Right ventricle myocardium superior (tissue), 1 donor: ENCODE measurements at places on chromosomes 6 and 20.

DNA sequence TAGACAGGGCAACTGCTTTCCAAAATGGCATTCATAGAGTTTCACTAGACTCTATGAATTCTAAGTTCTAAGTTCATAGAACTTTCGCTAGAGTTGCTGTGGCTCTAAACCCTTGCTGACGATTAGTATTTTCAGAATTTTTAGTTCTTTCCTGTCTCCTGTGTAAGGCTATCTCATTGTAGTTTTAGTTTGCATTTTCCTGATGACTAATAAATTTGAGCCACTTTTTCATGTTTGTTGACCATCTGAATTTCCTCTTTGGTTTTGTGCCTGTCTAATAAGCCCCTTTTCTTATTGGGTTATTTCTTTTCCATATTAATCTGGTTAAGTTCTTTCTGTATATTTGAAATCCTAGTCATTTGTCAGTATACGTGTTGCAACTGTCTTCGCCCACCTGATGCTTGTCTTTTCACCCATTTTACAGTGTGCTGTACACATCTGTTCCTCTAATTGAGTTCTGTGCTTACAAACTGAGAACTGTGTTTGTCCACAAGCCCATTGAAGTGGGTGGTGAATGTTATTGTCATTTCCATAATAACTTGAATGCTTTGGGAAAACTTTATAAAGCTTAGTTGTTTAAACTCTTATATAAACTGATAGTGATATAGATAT lies 177.7 kb upstream of the CDYL start:
- no peak for DNase-seq

GRCh38 chr6:129497481-129498441 lies 212.2 kb downstream of the ARHGAP18 start:
- no peak for DNase-seq

GRCh38 chr6:46921731-46922130 lies at the start of gene ADGRF5:
ADGRF5 (minus strand) TSS chr6:46921938; CDS start chr6:46906762, 15,176 bp downstream.
- DNase-seq: no peak

DNA sequence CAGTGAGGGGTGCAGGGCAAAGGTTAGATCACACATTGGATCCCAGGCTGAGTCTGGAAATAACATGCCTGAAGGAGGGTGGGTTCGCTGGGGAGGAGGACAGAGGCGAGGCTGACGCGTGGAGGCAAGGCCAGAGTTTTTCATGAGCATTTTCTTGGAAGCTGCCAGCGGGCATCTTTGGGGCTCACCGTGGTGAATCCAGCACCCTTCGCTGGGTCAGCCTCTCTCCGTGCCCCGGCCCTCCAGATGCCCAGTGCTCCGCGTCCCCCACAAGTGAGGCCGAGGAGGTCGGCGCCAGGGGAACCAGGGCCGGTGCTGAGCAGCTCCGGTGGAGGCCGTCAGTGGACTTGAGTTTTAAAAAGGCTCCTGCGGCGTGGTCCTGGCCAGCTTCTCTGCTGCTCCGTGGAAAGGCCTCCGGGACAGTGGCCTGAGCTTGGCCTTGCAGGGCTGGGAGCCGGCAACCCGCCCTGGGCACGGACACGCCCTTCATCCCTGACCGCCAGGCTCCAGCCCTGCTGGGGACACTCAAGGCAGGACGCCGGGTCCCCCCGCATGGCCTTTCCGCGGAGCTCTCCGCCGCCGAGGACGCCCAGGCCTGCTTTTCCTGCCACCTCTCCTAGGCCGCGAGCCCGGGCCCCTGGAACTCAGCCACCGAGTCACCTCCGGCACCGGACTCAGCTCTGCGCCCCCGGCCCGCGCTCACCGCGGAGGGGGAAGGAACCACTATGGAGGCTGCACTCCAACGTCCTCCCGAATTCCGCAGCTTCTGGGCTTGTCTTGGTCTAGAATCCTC lies 114.3 kb downstream of the THBS2 start:
- DNase-seq: no peak

- DNase-seq: peak; percentile 70
Measured at GRCh38 chr20:62666736-62667529, 24.6 kb downstream of the SLCO4A1 start.

- DNase-seq: no peak
Measured at GRCh38 chr6:28251661-28252008, 434 bp downstream of the ZKSCAN4 start.

DNA sequence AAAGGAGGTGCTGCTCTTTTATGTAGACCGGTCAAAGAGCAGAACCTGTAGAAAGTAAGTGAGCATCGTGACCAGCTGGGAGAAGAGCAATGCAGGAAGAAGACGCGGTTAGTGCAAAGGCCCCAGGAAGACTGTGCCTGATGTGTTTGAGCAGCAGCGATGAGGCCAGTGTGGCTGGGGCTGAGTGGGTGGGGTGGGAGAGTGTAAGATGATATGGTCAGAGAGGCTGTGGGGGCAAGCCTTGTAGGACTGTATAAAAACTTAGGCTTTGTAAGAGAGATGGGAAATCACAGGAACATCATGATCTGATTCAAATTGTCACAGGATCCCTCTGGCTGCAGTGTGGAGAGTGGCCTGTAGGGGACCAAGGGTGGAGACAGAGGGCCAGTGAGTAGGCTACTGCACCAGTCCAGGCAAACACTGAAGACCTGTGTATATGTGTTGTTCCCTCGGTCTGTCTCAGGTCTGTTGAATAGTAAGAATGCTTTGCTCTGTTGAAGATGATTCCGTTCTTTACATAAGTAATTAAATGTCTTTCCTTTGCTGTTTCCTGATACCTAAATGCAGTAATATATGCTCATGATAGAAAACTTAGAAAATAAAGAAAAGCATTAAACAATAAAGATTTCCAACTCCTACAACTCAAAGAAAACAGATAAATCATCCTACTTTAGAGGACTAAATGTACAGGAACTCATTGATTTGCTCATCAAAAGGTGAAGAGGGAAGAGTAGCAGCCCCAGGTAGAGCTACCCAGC lies 23.6 kb upstream of the WFDC2 start:
- DNase-seq: no peak

GRCh38 chr6:135084001-135084915 lies 29.6 kb upstream of the HBS1L start:
- DNase-seq: no peak

DNA sequence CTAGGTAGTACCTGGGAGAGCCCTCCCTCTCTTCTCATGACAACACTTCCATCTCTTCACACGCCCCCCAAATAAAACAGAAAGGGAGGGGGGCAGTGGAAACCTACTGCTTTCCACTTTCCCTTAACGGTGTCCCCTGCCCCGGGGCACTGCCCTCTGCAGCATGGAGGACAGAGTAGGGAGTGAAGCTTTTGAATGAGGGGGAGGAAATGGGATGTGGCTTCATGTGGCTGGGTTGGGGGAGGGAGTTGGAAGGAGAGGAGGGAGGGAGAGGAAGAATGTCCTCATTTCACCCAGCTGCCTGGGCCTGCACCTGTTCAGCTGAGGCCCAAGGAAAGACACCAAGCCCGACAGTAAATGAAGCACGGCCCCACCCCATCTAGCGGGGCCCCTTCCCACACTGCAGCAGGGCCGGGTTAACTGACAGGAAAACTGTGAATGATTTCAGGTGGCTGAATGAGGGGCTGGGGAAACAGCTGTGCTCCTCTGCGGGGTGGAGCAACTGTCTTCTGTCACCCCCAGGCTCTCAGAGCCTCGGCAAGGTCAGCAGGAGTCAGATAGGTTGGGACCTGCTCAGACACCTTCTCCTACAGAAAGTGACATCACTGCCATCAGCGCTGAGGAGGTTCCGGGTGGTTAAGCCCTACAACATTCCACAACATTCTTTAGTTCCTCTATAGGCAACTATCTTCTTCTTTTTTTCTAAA lies 40.0 kb upstream of the TAF8 start:
- no peak for DNase-seq

DNA sequence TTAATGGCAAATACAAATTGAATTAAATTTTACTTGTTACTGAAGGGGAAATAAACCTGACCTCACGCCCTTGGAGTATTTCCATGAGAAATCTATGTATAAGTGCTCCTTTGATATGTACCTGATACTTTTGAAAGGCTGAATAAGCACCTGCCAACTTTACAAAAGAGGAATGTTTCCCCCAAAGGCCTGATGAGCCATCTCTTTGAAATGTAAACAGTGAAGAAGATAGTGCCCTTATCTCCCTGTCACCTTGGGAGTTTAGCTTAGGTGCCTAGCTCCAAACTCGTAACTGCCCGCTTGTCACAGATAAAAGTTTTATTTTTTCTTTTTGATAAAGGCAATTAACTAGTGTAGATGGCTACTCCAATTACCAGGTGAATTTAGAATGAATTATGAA lies 1.1 kb upstream of the ZNF343 start:
- no peak for DNase-seq

- no peak for DNase-seq
Measured at GRCh38 chr6:113437566-113437965, 419.6 kb upstream of the MARCKS start.

DNA sequence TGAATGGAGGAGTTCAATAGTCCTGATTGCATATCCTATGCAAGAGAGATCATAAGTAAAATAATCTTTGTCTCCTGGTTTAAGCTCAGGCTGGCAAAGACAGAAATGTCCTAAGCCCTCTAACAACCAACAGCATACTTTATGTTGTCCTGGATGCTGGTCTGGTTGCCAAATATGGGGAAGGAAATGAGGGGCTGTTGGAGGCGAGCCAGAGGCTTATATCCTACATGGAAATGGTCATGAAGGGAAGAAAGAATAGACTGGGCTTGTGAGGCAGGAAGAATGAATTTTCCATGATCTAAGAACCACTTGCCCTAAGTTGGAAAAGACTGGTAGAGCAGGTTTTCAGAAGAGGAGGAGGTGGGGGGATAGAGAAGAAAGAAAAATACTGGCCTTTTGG lies 237.1 kb downstream of the SMOC2 start:
- no peak for DNase-seq

DNA sequence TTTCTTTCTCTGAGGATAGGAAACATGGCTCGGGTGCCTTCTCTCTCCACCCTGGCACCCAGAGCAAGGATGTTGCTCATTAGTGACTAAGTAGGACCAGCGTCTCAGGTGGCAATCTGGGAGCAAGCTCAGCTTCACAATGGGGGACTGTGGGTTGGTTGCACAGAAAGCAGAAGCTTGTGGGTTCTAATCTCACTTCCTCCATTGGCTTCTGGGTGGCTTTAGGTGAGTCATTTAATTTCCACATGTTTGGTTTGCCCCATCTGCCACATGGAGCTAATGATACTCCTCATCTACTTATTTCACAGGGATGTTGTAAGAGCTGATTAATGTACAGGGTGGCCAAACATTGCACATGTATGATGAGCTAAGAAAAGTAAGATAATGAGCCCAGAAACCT lies 54.8 kb upstream of the AKIRIN2 start:
- DNase-seq: no peak

DNA sequence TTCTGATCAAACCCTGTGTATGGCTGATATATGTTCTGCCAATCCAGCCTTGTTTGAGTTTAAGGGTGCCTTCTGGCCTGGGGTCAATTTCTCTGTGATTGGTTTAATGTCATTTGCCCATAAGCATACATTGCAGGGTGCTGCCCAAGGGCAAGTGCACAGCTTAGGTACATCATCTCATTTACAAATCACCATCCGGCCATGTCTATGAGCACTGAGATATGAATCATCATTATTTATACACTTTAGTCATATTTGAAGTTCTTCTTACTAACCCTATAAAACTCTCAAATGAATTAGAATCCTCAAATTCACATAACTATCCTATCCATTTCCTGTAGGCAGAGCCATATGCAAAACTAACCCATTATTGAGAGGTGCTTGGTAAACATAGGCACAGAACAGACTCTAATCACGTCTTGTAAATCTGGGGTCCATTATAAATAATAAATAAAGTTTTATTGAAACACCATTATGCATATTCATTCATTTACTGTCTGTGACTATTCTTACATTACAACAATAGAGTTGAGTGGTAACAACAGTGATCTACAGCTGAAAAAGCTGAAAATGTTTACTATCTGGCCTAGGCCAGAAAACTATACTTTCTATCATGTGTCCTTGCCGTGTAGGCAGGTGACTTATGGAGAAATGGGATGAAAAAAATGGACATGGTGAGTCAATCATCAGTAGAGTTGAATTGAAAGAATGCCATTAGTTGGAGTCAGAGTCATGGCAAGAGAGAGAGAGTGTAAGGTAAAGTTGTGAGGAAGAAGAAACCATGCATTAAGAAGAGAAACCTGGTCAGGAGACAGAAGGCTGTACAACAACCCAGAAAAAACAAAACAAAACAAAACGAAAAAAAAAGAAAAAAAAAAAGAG lies 25.0 kb downstream of the KCNQ5 start:
- DNase-seq: no peak

DNA sequence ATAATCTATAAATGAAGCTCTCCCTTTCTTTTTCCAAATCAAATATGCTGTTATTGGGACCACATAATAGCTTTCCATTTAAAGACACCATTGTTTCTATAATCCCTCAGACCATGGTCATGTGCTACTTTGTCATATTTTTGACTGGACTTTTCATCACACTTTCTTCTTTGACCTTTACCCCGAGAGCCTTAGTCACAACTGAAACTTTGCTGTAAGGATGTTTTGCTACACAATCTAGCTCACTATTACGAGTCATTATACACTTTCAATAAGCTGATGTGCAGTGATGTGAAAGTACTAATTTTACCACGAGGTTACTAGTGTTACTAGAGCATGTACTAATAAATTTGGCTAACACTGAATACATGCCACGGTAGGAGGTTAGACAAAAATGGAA lies 367.2 kb upstream of the RUNX2 start:
- no peak for DNase-seq
